ENCODE measurements at places on chromosomes 2 and 18. TPM values are rescaled to one million over a fixed set of nuclear protein-coding genes. Genes with fewer than 3 reads are reported as not detected.

FSHR gene
- total RNA-seq, result 0.39 TPM

CXCR1 gene
- total RNA-seq, result 0.25 TPM

ZNF516 gene
- 11.2 TPM for total RNA-seq

OXER1 gene
- 0.97 TPM for total RNA-seq

Data from right cardiac atrium (tissue), 5 donors.